Inflammatory macrophage (primary cell): ENCODE measurements at places on chromosomes 12 and 14.

DNA sequence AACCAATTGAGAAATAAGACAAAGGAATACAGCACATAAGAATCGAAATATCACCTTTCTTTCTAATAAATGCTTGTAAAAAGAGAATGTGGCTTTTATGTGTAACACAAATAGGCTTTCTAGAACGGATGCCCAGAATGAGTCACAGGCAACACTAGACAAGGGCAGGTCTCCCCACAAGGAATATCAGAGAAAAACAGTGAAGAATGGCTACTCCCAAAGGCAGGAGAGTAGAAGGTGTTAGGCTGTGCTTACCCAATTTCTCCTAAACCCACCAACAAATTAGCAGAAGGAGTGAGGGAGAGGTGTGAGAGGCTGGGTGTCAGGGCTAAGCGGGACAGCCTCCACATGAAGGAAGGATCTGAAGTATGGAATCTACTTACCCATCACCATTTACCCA, 55.2 kb downstream of the GALNT4 start:
- no peak for DNase-seq

GRCh38 chr14:57943038-57943437, 77.1 kb upstream of the SLC35F4 start:
- no peak for DNase-seq

- no peak for DNase-seq
Observed at GRCh38 chr14:100824091-100824551, 1.8 kb upstream of the MEG3 start.

GRCh38 chr12:28899951-28900350, 249.1 kb upstream of the FAR2 start:
- no peak for DNase-seq

- DNase-seq, result no peak
Observed at GRCh38 chr14:70906793-70907175, 475 bp upstream of the PCNX1 start.
